ENCODE measurements at places on chromosomes 11 and 22.

DNA sequence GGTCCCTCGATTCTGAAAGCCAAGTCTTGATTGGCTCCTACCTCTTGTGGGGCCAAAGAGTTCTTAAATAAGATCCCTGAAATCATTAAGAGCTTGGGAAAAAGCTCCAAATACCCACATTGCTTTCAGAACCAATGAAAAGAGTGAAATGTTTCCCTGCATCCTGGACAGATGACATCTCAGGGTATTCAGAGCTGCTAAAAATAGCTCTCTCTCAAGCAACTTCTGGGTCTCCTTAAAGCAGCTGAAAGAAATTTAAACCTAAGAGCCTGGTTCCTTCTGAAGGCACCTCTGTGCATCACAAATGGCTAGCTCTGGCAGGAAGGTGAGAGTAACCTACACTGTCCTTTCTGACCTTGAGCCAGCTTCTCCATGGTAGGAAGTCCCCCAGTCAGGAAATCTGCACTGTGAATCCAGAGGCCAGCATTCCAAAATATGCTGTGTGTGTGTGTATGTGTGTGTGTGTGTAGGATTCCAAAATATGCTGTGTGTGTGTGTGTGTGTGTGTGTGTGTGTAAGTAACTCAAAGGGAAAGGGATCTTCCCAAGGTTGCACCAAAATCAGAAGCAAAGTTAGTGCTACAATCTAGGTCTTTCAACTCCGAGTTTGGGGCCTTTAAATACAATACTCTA is 50.1 kb downstream of the RELT start:
- no peak for DNase-seq

DNA sequence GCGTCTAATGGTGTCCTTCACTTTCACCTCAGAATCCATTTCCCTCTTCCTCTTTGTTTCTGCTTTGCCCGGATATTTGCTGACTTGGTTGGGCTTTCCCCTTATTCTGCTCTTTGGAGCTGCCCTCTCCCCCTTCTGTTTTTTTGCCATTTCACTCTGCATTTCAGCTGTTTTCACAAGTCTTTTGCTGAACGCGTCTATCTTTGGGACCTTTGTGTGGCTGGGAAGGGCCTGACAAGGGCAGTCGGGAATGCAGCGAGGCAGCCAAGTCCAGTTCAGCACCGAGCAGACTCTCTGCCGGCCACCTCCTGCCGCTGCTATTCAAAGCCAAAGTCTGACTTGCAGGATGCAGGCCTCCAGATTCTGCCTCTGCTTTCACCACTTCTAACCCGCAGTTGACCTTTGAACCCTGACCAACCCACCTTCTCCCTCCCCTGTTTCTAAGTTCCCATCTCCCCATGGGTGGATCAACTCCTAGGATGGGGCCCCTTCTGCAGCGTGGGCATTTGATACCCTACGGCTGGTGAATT is 38.2 kb downstream of the FEZ1 start:
- no peak for DNase-seq

GRCh38 chr22:40294696-40295095 is 51.6 kb upstream of the ADSL start:
- no peak for DNase-seq

DNA sequence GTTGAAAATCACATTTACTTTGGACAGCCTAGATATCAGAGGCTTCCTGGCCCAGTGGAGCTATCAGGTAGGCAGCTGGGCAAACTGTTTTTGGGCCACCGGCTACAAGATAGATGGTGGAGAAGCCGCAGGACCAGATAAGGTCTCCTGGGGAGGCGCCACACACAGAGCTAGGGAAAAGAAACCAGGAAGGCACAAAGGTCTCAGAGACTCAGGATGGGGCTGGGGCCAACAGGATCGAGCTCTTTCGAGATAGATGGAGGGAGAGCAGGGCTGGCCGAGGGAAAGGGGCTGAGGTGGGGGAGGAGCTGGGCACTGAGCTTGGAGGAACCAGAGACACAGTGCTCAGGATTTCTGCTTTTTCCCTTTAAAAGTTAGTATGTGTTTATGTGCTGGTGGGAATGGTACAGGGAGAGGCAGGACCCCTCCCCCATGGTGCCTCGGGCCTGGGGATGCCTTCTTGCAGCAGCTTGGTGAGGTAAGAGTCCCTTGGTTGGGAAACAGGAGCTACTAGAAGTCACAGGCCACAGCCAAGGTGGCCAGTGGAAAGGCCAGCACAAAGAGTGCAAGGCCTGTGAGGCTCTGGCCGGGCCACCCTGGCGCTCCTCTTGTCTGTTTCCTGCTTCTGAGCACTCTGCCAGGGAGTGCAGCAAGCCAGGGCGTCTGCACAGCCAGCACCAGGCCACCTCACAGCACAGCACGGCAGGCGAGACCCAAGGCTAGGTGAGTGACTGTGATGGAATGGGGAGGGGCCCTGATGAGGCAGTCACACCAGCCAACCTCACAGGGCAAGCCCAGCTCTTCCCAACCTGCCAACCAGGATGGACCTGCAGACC is 11.5 kb upstream of the NAP1L4 start:
- DNase-seq: no peak

DNA sequence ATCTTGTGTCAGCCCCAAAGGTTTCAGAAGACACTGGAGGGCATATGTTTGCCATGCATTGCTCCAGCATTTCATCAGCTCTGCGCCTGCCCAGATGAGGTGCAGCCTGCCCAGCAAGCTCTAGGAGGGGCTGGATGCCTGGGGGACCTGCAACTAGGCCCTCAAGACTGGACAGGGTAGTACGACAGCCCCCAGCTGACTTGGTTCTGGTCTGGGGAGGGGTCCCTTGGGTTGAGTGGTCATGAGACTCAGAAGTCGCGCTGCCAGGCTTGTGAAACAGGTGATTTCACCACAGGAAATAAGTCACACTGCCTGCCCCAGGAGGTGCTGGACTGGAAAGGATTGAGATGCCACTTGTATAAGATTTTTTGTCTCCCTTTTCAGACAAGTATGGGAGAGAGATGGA is 23.4 kb downstream of the TPBGL start:
- no peak for DNase-seq

- DNase-seq: no peak
Observed at GRCh38 chr11:70547821-70548670, 149.7 kb downstream of the CTTN start.

Measured in T-helper 2 cell (primary cell).